ENCODE measurements at places on chromosomes 13 and 19.

DNA sequence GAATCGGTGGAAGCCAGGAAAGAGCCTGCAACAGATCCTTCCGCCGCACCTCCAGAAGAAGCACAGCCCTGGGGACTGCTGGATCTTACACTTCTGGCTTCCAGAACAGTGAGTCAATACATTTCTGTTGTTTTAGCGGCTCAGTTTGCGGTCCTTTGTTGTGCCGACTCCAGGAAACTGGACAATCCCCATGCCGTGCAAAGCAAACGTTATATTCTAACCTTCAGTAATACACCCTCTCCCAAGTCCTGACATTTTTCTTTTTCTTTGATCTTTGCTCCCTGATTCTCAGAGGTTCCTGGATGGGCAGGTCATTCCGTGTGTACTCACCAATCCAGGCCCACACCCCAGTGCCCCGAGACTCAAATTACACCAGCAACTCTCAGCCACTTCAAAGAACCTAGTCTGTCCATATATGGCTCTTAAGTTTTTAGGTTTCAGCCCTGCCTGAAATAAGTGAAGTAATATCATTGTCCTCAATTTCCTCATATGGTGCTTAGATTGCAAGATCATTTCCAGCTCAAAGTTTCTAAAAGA, 387.1 kb upstream of the SGCG start:
- no peak for DNase-seq
- H3K27me3 ChIP-seq = no peaks in the 10 kb centered on the region
- H3K4me3 ChIP-seq = no peak overlapping the region
- no peaks in the 10 kb centered on the region for H3K36me3 ChIP-seq
- H3K27ac ChIP-seq = no peak overlapping the region
- H3K4me1 ChIP-seq = no peaks in the 10 kb centered on the region

DNA sequence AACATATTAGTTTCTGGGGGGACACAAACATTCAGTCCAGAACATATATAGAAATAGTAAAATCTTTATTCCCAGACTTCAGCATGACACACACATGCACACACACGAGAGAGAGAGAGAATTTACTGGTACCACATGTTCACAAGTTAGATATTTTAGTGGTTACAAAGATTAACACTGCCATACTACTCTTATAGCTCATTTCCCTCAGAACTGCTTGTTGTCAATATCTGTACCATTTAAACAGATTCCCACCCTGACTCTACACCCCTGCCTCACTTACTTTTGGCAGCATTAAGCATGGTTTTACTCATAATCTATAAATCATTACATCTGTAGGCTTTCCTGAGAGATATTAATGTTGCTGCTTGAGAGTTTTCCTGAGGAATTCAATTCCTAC, 524.7 kb upstream of the HTR2A start:
- no peaks in the 10 kb centered on the region for H3K4me1 ChIP-seq
- H3K36me3 ChIP-seq = no peaks in the 10 kb centered on the region
- H3K27me3 ChIP-seq = no peaks in the 10 kb centered on the region
- H3K27ac ChIP-seq = no peak overlapping the region
- DNase-seq = no peak
- no peak overlapping the region for H3K4me3 ChIP-seq

DNA sequence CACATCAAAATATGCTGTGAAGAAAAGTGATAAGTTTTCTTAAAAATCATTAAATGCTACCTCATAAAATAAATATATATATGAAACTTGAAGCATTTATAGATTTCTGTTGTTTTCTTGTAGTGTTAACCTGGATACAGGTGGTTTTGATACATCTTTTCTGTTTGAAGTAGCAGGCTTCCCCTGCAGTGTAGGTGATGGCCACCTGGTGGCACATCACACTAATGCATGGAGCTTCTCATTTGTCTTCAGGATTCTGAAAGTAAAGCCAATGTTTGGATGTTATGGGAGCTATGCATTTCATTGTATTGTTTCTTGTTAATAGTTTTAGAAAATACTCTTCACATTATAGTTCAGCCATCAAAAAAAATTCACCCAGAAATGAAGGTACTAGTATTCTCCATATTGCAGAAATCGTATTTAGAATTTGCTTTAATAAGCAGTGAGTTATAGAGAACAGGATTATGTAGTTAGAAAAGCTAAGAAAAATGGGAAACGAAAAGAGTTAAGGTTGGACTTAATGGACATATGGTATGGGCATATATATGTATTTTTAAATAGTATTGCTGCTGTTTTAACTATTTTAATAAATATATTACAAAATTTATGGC, 18.7 kb downstream of the GPR180 start:
- H3K27me3 ChIP-seq = no peaks in the 10 kb centered on the region
- DNase-seq = peak; percentile 34
- H3K36me3 ChIP-seq = peaks cover 33% of the 10 kb centered on the region

DNA sequence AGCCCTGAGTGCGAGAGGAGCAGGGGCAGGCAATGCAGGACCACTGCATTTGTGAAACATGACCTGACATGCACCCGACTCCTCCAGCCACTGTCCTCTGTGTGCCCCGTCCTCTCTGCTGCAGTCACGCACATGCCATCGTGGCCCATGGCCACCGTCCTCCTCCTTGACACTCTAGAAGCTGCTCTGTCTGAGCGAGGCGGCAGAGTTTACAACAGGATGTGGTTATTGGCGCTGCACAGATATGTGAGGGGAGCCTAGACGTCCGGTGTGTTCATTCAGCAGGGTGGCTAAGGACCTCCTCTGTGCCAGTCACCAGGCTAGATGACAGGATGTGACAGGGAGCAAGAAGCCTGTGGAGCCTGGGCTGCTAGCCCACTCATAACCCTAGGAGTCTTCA, 277.8 kb downstream of the FOXO1 start:
- peak overlapping the region; percentile 15 for H3K4me3 ChIP-seq
- no peak overlapping the region for H3K27ac ChIP-seq
- no peaks in the 10 kb centered on the region for H3K27me3 ChIP-seq
- peak; percentile 58 for DNase-seq

GRCh38 chr19:47176627-47177090, 46.0 kb downstream of the SAE1 start:
- no peaks in the 10 kb centered on the region for H3K27me3 ChIP-seq
- no peak overlapping the region for H3K27ac ChIP-seq
- H3K36me3 ChIP-seq = peaks cover 4% of the 10 kb centered on the region
- DNase-seq = peak; percentile 26
- no peak overlapping the region for H3K4me3 ChIP-seq

DNA sequence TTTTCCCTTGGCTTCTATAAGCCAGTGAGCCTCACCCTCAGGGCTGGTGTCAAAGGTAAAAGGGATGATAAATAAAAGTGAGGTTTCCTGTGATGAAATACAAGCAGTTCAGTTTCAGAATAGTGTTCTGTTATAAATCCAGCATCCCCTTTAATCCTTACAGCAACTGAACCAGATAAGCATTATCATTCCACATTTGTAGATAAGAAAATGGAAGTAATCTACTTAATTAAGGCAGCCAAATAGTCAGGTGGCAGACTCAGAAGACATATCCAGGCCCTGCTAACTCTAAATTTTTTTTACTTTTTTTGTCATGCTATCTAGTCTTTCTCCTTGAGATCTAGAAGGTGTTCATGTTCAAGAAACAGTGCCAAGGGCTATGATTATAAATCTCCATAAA, 99.4 kb upstream of the SOX21 start:
- no peaks in the 10 kb centered on the region for H3K4me1 ChIP-seq
- no peak overlapping the region for H3K27ac ChIP-seq
- no peak for DNase-seq
- H3K4me3 ChIP-seq = no peak overlapping the region

DNA sequence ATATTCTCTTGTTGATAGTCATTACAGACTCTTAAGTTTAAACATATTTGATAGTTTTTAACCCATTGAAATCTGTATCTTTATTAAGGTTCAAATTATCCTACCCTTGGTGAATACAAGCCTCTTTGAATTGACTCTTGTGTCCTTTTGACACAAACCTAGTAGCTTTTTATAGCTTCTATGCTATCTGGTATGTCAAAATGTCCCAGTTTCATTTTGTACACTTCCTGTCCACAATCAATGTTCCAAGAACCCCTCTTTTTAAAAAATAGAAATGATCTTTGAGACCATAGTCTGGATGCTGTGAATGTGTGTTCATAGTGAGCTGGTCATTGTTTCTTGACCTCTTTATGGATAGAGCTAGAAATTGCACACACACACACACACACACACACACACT, 39.2 kb upstream of the FGF14 start:
- H3K36me3 ChIP-seq = no peaks in the 10 kb centered on the region
- no peaks in the 10 kb centered on the region for H3K4me1 ChIP-seq
- H3K27me3 ChIP-seq = no peaks in the 10 kb centered on the region
- no peak for DNase-seq
- no peak overlapping the region for H3K4me3 ChIP-seq

DNA sequence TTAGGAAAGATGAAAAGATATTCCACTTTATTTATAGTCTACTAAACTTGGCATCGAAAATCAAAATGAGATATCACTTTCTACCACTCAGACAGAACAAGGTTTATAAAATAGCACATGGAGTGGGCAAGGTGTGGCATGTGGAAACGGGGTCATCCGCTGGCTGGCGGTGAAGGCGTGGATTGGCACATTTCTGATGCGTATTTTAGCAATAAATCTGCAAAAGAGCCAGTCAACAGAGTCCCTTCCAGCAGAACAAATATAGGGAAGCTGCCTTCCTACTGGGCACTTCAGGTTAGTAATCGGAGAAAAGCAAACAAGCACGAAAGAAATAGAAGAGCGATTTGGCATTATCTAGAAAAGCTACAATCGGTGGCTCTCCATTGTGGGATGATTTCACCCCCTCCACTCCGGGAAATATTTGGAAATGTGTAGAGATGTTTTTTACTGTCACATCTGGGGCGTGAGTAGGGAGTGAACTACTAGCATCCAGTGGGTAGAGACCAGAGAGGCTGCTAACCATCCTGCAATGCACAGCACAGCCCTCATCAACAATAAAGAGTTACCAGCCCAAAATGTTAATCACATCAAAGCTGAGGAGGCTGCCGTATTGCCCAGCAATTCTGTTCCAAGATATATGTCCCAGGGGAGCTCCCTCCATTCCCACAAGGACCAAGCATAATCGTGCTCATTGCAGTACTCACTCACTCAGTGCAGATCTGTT, 116.1 kb upstream of the PEG3 start:
- no peaks in the 10 kb centered on the region for H3K27me3 ChIP-seq
- no peak overlapping the region for H3K27ac ChIP-seq
- H3K4me1 ChIP-seq = no peaks in the 10 kb centered on the region
- no peaks in the 10 kb centered on the region for H3K36me3 ChIP-seq
- DNase-seq = no peak

DNA sequence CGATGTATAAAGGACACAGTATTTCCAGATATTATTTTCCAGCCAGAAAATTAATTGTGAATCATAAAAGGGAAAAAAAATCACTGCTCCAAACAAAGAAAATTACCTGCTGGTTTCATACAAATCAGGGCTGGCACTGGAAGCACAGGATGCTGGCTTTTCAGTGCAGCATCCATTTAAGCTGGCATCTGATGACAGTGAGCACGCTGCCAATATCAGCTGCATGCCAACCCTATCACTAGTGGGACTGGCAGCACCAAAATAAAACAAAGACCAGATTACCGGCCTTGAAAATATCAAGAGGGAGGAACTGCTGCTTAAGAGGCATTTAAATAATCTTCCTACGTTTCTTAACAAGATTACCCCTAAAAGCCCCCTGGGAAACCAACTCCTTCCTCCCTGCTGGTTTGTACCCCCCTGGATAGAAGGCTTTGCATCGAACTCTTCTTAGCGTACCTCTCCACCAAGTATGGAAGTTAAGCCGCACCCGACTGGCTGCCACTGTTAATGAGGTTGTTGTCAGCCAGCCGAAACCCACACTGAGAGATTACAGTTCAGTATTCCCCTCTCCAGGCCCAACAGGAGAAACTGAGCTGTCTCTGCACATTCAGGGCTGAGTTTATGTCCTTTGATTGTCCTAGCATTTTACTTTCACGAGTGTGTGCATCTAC, 257.8 kb downstream of the EFNB2 start:
- no peaks in the 10 kb centered on the region for H3K36me3 ChIP-seq
- H3K27me3 ChIP-seq = no peaks in the 10 kb centered on the region
- DNase-seq = no peak
- no peak overlapping the region for H3K27ac ChIP-seq
- no peak overlapping the region for H3K4me3 ChIP-seq

DNA sequence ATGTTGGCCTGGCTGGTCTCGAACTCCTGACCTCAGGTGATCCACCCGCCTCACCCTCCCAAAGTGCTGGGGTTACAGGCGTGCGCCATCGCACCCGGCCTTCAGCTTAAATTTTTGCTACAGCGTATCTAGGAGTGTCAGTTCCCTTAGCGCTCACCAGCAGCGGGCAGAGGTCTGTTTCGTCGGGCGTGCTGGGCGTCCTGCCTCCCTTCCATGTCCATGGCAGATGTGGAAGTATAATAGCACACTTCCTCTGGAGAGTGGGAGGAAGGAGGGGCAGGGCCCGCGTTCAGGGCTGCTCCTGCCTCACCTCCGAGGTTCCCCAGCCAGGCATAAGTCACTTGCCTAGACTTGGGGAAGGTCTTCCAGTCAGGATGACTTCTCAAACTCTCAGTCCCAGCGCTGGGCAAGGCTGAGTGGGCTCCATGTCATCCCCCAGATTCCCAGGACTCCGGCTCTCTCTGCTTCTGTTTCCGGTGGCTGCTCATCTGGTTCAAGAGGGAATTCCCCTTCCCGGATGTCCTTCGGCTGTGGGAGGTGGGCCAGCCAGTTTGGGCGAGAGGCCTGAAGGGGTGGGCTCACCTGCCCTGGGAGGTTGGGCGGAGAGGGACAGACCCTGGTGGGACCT, 9.5 kb downstream of the IL4I1 start:
- H3K4me3 ChIP-seq = no peak overlapping the region
- H3K27ac ChIP-seq = no peak overlapping the region
- DNase-seq = no peak
- peaks cover 2% of the 10 kb centered on the region for H3K36me3 ChIP-seq
- H3K4me1 ChIP-seq = peaks cover 9% of the 10 kb centered on the region

- peaks cover 13% of the 10 kb centered on the region for H3K36me3 ChIP-seq
- no peak for DNase-seq
- no peak overlapping the region for H3K4me3 ChIP-seq
- no peaks in the 10 kb centered on the region for H3K27me3 ChIP-seq
- no peak overlapping the region for H3K27ac ChIP-seq
These were observed 33.4 kb downstream of the ALG5 start for GRCh38 chr13:36965767-36966166.

- no peaks in the 10 kb centered on the region for H3K4me1 ChIP-seq
- H3K27me3 ChIP-seq = peaks cover 2% of the 10 kb centered on the region
- no peaks in the 10 kb centered on the region for H3K36me3 ChIP-seq
- H3K27ac ChIP-seq = no peak overlapping the region
These were observed 17.8 kb upstream of the IGLON5 start for GRCh38 chr19:51293571-51294210.

DNA sequence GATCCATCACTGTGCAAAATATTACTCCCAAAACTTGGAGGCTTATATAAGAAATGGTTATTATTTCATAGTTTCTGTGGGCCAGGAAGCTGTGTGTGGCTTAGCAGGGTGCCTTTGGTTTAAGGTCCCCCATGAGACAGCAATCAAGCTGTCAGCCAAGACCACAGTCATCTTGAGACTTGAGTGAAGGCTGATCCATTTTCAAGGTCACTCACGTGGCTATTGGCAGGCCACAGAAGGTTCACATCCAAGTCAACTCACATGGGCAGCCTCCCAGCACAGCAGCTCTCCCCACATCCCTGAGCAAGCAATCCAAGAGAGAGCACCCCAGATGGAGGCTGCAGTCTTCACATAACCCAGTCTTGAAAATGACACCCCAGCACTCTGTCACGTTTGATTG, 537.4 kb downstream of the MYO16 start:
- H3K27me3 ChIP-seq = no peaks in the 10 kb centered on the region
- H3K4me1 ChIP-seq = peaks cover 2% of the 10 kb centered on the region
- no peak overlapping the region for H3K27ac ChIP-seq
- no peaks in the 10 kb centered on the region for H3K36me3 ChIP-seq
- no peak for DNase-seq
- H3K4me3 ChIP-seq = no peak overlapping the region

Measured in common myeloid progenitor, CD34-positive (primary cell).